CD4-positive, alpha-beta T cell treated with Interleukin-15 for 4 hours (primary cell): ENCODE measurements at places on chromosomes 3 and 15.
A peak's percentile ranks its signal among the peaks of the same experiment; 100 is the strongest.

DNA sequence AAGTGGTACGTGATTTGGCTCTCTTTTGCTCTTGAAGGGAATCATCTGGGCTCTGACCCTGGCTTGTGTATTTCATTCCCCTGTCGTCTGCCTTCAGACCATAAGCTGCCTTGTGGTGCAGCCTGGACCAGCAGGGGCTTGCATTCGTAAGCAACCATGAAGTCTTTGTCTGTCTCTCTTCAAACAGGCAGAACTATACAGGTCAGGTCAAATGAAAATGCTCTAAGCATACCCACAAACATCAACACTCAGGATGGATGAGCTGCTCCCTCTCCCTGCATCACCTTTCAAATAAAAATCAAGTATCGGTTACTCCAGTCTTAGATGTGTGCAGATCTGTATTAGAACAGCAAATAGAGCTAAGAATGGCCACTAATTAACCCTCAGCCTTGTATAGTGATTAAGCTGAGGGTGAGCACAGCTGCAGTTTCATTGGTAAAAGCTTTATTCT, 268.6 kb upstream of the UBE2E1 start:
- DNase-seq, result no peak

GRCh38 chr3:186789554-186790260, 6.3 kb downstream of the EIF4A2 start:
- no peak for DNase-seq

DNA sequence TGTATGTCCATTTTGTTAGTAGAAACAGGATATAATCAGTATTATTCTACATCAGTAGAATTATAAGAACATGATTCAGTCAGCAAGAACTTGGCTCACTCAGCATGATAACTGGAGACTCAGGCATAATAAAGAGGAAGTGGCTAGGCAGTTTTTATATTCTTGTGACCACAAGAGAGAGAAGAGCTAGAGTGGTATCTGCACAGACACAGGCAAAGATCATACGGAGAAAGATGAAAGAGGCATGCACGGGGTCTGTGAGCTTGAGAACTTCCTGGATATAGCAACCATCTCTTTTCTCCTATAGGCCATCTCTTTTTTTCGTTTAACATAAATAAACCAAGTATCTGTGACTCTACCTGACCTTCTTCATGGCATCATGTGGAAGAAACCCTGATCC, 46.8 kb downstream of the MYO5A start:
- DNase-seq, result peak; percentile 81

DNA sequence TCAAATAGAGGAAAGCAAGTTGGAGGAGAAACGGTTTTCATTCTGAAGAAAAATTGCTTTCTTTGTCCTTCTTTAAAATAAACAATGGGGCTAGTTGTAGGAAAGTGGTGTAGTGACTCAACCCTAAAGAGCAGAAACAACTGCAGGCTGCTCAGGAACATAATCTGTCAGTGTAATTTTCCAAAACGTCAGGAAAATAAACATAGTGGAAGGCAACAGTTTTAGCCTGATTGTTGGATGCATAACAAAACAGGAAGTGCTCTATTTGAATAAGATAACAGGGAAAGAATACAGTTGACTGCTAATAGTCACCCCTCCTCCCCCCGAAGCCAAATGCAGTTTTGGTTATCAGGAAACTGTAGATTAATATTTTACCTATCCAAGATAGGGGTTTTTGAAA, 167.6 kb downstream of the ECT2 start:
- no peak for DNase-seq

DNA sequence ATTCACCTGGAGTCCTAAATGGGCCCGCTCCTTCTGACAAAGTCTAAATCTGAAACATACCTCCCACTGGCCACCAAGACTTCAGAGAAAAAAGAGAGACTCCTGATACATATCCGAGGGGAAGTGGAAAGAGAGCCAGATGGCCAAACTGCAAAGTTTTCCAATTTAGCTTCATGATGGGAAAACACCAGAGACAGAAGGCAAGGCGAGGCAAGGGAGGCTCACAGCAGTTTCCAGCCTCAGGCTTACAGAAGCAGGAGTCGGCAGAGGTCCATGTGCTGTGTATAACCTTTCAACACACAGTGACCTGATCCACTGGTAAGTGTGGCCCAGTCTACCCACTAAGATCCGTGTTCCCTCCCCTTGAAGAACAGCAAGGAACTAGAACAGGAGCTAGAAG, 29.9 kb upstream of the PDE8A start:
- DNase-seq, result no peak

- DNase-seq, result no peak
Measured at GRCh38 chr3:137347817-137348368, 390.1 kb downstream of the IL20RB start.
